ENCODE measurements at places on chromosomes 6 and 20. TPM values are rescaled to one million over a fixed set of nuclear protein-coding genes. Genes with fewer than 3 reads are reported as not detected.
A peak's percentile ranks its signal among the peaks of the same experiment; 100 is the strongest.

The MUCL3 gene
- total RNA-seq = not detected

The HCK gene
- total RNA-seq = not detected

The CYP39A1 gene
- total RNA-seq = not detected

The SMPDL3A gene
- total RNA-seq = not detected

DNA sequence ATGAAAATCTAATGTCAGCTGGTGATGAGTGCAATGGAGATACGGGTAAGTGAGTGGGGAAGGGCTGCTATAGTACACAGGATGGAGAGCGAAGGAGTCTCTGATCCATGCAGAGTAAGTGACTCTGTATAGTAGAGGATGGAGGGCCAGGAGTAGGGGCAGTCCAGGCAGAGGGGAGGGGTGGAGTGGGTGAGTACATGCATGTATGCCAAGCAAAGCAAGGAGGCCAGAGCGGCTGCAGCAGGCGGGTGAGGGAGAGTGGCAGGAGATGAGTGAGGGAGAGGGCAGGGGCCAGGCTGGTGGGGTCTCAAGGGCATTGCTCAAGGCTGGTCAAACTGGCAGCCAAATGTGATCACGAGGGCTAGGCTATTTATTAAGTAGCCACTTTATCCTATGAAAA lies 94.0 kb downstream of the PREP start:
- DNase-seq = no peak
- H3K27me3 ChIP-seq = no peaks in the 10 kb centered on the region
- peaks cover 18% of the 10 kb centered on the region for H3K36me3 ChIP-seq

- H3K27me3 ChIP-seq = no peaks in the 10 kb centered on the region
- peak overlapping the region; percentile 56 for H3K27ac ChIP-seq
- H3K36me3 ChIP-seq = peaks cover 24% of the 10 kb centered on the region
- peak overlapping the region; percentile 90 for H3K4me3 ChIP-seq
- DNase-seq = no peak
These were observed 1.7 kb downstream of the ZUP1 start for GRCh38 chr6:116666869-116667268.

- H3K4me1 ChIP-seq = peaks cover 64% of the 10 kb centered on the region
- peak; percentile 45 for DNase-seq
- peak overlapping the region; percentile 90 for H3K27ac ChIP-seq
- no peaks in the 10 kb centered on the region for H3K27me3 ChIP-seq
- peaks cover 16% of the 10 kb centered on the region for H3K36me3 ChIP-seq
These were observed 20.5 kb downstream of the BCAS4 start for GRCh38 chr20:50815162-50815989.

GRCh38 chr20:45924391-45925261 lies 9.9 kb upstream of the PCIF1 start:
- no peak for DNase-seq
- H3K27me3 ChIP-seq = peaks cover 2% of the 10 kb centered on the region
- H3K27ac ChIP-seq = no peak overlapping the region
- H3K4me3 ChIP-seq = no peak overlapping the region

DNA sequence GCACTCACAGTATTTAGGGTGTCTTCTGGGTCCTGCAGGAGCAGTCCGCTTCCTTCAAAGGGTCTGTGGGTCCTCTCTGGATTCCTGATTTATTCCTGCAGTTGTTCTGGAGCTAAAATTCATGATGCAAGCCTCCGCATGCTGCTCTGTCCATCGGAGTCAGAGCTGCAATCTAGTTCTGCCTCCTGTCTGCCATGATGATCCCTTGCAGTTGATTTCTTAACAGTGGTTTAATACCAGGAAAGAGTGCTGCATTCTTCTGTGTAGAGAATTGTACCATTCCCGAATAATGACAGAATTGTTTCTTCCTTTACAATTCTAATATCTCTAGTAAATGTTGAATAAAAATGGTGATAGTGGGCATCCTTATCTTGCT lies 72.0 kb upstream of the B3GAT2 start:
- no peaks in the 10 kb centered on the region for H3K36me3 ChIP-seq
- no peaks in the 10 kb centered on the region for H3K4me1 ChIP-seq
- H3K27ac ChIP-seq = no peak overlapping the region
- no peak for DNase-seq

DNA sequence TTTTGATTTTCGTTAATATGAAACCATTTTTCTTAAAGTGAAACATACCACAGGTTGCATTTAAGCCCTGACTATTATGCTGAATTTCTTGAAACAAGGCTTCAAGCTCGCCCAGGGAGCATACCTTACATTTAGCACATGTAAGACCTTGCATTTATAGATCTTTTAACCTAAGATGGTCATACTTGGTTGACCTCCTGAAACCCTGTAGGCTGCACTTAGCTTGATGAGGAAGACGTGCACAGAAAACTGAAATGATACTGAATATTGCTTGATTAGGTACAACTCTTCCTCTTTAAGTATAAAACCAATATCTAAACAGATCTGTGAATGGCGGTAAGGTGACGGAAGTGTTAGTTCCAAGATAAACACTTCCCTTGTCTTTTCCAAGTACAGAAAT lies 82.2 kb downstream of the CTNNBL1 start:
- no peak overlapping the region for H3K27ac ChIP-seq
- peaks cover 24% of the 10 kb centered on the region for H3K36me3 ChIP-seq
- H3K4me3 ChIP-seq = no peak overlapping the region
- DNase-seq = no peak

- H3K27me3 ChIP-seq = no peaks in the 10 kb centered on the region
- no peaks in the 10 kb centered on the region for H3K4me1 ChIP-seq
- no peaks in the 10 kb centered on the region for H3K36me3 ChIP-seq
- no peak for DNase-seq
- H3K27ac ChIP-seq = no peak overlapping the region
These were observed 676.0 kb upstream of the MARCKS start for GRCh38 chr6:113181164-113181563.

GRCh38 chr6:47073125-47074110 lies 31.3 kb upstream of the ADGRF1 start:
- H3K4me1 ChIP-seq = no peaks in the 10 kb centered on the region
- H3K36me3 ChIP-seq = no peaks in the 10 kb centered on the region
- H3K27me3 ChIP-seq = peaks cover 9% of the 10 kb centered on the region
- no peak overlapping the region for H3K4me3 ChIP-seq
- no peak for DNase-seq
- no peak overlapping the region for H3K27ac ChIP-seq

DNA sequence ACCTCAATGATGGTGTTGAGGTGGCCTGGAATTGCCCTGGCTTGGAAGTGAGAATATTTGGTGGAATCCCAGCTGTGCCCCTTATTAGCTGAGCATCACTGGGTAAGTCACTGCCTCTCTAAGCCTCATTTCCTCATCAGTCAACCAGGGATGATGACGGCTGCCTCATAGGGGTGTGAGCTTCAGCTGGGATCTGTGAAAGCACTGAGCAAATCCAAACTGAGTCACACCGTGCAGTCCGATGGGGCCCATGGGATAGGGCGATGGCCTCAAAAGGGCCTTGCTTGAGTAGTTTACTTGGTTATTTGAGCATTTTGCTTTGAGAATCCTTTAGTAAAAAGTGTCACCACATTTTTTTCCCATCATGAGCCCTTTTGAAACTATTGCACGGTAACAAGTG lies 1.1 kb downstream of the SLC22A1 start:
- H3K4me1 ChIP-seq = no peaks in the 10 kb centered on the region
- DNase-seq = no peak
- peaks cover 5% of the 10 kb centered on the region for H3K36me3 ChIP-seq
- no peaks in the 10 kb centered on the region for H3K27me3 ChIP-seq
- no peak overlapping the region for H3K27ac ChIP-seq

- peaks cover 11% of the 10 kb centered on the region for H3K4me1 ChIP-seq
- H3K36me3 ChIP-seq = peaks cover 1% of the 10 kb centered on the region
- no peaks in the 10 kb centered on the region for H3K27me3 ChIP-seq
- no peak overlapping the region for H3K4me3 ChIP-seq
- H3K27ac ChIP-seq = no peak overlapping the region
These were observed 125.3 kb downstream of the ANKS1A start for GRCh38 chr6:35014341-35014740.

- no peaks in the 10 kb centered on the region for H3K4me1 ChIP-seq
- H3K4me3 ChIP-seq = no peak overlapping the region
- no peak for DNase-seq
- peaks cover 9% of the 10 kb centered on the region for H3K27me3 ChIP-seq
These were observed 2.7 kb downstream of the COL21A1 start for GRCh38 chr6:56244528-56245253.

- H3K27me3 ChIP-seq = no peaks in the 10 kb centered on the region
- no peak overlapping the region for H3K4me3 ChIP-seq
- H3K4me1 ChIP-seq = peaks cover 4% of the 10 kb centered on the region
- no peak for DNase-seq
- H3K36me3 ChIP-seq = no peaks in the 10 kb centered on the region
These were observed 217.3 kb upstream of the RREB1 start for GRCh38 chr6:6890400-6890858.

DNA sequence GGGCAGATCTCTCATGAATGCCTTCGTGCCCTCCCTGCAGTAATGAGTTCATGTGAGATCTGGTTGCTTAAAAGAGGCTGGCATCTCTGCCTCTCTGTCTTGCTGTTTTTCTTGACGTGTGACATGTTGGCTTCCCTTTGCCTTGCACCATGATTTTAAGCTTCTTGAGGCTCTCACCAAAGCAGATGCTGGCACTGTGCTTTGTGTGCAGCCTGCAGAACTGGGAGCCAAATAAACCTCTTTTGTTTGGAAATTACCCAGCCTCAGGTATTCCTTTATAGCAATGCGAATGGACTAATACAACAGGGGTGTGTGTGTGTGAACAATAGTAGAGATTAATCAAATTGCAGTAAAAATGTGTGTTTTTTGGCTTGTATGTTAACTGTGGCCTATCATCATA lies 8.1 kb downstream of the AKAP7 start:
- H3K4me3 ChIP-seq = no peak overlapping the region
- H3K36me3 ChIP-seq = peaks cover 9% of the 10 kb centered on the region
- no peaks in the 10 kb centered on the region for H3K4me1 ChIP-seq

- no peak overlapping the region for H3K4me3 ChIP-seq
- H3K4me1 ChIP-seq = no peaks in the 10 kb centered on the region
- H3K36me3 ChIP-seq = no peaks in the 10 kb centered on the region
- H3K27ac ChIP-seq = no peak overlapping the region
- peaks cover 6% of the 10 kb centered on the region for H3K27me3 ChIP-seq
- DNase-seq = no peak
These were observed 81.0 kb downstream of the EDN1 start for GRCh38 chr6:12371151-12371550.

- H3K36me3 ChIP-seq = no peaks in the 10 kb centered on the region
- H3K27me3 ChIP-seq = peaks cover 4% of the 10 kb centered on the region
These were observed 333.4 kb downstream of the SMOC2 start for GRCh38 chr6:168774381-168774780.

DNA sequence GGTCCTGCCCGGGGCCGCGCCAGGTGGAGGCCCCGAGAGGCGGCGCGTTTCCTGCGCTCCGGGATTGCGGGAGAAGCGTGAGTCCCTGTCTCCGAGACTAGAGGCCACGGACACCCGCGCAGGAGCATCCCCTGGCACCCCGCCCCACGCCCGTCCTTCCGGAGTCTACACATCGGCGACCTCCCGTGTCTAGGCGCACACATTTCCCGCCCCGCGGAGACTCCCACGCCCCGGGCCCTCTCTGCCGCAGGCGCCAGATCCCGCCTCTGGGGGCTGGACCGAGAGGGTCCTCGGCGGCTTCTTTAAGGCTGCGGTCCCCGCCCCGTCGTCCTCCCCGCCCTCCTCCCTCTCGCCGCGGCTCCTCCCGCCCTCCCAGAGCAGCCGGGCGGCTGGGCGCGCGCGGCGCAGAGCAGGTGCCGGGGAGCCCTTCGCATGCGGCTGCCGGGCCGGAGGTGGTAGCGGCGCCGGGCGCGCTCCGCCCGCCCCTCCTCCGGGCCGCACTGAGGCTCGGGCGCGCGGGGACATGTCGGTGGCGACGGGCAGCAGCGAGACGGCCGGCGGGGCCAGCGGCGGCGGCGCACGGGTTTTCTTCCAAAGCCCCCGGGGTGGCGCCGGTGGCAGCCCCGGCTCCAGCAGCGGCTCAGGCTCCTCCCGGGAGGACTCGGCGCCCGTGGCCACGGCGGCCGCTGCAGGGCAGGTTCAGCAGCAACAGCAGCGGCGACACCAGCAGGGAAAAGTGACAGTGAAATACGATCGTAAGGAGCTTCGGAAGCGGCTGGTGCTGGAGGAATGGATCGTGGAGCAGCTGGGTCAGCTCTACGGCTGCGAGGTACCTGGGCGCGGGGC lies at the start of gene PPP1R14C:
Gene PPP1R14C (plus strand): TSS at position 375 of the 846 bp plus-strand sequence. CDS start 149 bp downstream, at position 524.
- peaks cover 63% of the 10 kb centered on the region for H3K27me3 ChIP-seq
- no peak within 1 kb of the TSS for H3K27ac ChIP-seq
- peak; percentile 47 for DNase-seq
- H3K4me3 ChIP-seq = peak within 1 kb of the TSS; percentile 45

DNA sequence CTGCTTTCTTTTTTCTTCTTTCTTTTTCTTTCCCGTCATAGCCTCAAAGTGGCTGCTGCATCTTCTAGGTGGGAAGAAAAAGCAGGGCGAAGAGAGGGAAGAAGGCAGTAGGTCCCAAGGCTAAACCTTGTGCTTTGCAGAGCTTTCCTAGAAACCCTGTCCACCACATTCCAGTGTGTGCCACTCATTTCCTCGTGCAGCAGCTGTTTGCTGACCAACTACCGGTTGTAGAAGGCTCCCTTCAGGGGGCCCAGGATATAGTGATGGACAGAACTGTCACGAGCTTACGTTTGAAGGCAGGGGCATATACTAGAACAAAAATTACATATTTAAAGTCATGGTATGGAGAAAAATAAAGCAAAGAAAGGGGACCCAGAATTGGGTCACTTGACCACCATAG lies 103.0 kb downstream of the SASH1 start:
- no peak overlapping the region for H3K4me3 ChIP-seq
- no peak for DNase-seq
- no peak overlapping the region for H3K27ac ChIP-seq

DNA sequence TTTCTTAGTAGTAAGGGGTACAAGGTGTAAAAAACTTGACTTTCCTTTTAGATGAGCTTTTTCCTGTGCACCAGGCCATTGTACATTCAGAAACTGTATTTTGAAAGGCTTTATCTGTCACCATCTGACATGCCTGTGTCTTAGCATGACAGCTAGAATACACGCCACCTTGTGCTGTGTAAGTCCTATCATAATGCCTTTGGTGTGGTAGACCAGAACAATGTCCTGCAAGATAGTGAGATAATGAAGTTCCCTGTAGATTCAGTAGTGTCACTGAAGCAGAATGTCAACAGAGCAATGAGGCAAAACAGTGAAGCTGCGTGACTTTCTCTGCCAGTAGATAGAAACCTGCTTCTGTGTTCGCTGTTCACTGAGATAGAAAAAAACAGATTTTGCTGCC lies 105.8 kb downstream of the JAG1 start:
- no peak overlapping the region for H3K27ac ChIP-seq
- H3K4me3 ChIP-seq = no peak overlapping the region
- no peaks in the 10 kb centered on the region for H3K27me3 ChIP-seq

- peaks cover 3% of the 10 kb centered on the region for H3K27me3 ChIP-seq
- no peak for DNase-seq
- no peak overlapping the region for H3K27ac ChIP-seq
- no peak overlapping the region for H3K4me3 ChIP-seq
- H3K36me3 ChIP-seq = no peaks in the 10 kb centered on the region
- H3K4me1 ChIP-seq = peaks cover 4% of the 10 kb centered on the region
These were observed 7.9 kb downstream of the TAAR1 start for GRCh38 chr6:132651062-132651461.
